Right forelimb (tissue), 1 donor: ENCODE measurements at places on chromosomes 11 and 22.

DNA sequence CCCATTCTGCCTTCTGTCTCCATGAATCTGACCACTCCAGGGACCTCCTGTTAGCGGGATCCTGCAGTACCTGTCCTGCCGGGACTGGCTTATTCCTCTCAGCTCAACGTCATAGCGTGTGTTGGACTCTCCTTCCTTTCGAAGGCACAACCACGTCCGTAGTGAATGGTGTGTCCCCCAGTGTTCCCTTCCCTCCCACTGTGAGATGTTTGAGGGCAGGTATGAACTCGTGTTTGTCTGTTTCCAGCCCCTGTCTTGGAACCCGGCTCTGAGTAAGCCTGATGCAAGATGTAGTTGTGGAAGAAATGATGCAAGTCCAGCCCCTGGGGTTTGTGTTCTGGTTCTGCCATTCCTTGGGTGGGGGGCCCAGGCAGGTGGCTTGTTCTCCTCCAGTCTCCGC lies 10.5 kb upstream of the MYEOV start:
- DNase-seq = no peak

DNA sequence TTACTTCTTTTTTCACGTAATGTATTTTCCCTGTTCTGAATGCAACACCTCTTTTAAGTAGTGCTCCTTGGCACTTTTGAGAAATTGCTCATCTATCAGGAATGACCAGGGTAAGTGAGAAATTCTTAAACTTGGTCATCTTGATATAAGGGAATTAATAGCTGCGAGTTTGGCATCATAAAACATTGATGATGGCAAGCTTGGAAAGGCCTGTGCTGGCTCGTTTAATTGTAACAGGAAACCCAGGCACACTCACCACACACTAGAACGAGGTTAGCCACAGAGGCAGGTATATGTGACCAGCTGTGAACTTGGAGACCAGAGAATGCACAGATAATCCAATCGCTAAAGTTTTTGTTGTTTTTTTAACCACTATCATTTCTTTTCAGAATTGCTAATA lies 24.3 kb downstream of the FAM118A start:
- DNase-seq = no peak

- peak; percentile 93 for DNase-seq
These were observed 16.1 kb downstream of the TSKU start for GRCh38 chr11:76799066-76799804.

DNA sequence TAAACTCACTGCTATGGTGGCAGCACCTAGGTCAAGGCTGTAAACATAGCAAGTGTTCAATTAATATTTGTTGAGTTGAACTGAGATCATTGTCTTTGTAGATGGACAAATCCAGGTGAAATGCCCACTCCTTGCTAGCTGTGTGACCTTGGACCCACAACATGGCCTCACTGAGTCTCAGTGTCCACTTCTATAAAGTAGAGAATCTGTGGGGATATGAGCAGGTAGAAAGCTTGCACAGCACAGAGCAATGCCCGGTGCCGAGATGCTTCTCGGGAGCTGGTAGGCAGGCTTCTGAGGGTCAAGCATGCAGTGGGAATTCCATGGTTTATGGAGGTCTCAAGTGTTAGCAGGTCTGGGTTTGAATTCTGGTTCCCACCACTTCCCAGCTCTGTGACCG lies 97.9 kb upstream of the SYT13 start:
- no peak for DNase-seq

GRCh38 chr11:120123946-120124345 lies 14.0 kb downstream of the TRIM29 start:
- DNase-seq = no peak

GRCh38 chr11:78223320-78223954 lies 34.7 kb downstream of the USP35 start:
- DNase-seq = no peak

DNA sequence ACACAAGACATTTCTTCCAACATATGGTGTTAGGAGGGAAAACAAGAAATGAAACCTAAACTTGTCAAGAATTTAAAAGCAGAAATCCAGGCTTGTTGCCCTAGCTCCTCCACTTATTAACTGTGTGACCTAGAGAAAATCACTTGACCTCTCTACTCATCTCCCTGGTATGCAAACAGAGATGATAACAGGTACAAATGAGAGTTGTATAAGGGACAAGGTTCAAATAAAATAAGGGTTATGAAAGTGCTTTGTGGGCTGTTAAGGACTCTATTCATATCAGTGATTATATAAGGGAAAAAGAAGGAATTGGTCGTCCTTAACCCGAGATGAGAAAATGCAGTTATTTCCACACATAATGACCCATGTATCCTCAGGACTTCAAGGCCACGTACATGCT lies 372.7 kb upstream of the TENM4 start:
- DNase-seq = no peak

DNA sequence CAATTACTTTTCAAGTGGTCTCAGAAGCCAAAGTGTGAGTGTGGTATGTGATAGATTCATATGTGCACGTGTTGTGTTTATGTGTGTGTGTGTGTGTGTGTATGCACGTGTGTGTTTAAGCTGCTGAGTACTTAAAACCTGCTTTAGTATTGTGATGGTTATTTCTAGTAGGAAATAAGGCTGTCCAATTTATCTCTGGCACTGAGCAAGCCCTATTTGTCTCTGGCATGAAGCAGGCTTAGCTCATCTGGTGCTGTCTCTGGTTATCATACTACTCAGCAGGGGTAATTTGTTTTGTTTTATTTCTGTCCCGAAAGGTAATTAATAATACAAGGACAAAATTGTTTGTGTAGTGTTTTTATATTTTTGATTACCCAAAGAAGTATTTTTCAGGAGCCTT lies 333.7 kb downstream of the FAT3 start:
- no peak for DNase-seq

DNA sequence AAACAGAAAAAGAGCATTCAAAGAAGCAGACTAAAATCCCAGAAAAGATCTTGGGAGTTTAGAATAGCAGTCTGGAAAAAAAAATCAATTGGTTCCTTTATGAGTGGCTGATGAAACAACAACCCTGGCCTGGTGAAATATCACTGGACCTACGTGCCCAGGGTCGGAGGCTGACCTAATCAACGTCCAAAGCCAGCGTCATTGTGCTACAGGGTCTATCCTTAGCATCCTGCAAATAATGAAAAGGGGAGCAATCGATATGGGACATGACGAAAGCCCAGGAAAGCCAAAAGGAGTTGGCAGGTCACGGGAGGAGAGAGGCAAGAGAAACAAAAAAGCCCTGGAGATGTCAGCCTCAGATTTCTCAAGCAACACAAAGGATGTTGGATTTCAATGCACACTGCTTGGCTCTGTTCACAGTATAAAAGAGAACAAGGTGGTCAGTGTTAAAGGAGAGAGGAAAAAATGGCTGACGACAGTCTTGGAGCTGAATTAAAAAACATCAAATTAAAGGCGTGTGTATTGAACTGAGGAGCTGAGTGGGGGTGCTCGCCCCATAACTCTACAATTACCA lies 148.8 kb downstream of the BLID start:
- DNase-seq = no peak

GRCh38 chr22:29916007-29916544 lies 33.1 kb downstream of the MTMR3 start:
- DNase-seq = no peak

GRCh38 chr11:79232346-79232745 lies 208.5 kb downstream of the TENM4 start:
- DNase-seq = no peak

DNA sequence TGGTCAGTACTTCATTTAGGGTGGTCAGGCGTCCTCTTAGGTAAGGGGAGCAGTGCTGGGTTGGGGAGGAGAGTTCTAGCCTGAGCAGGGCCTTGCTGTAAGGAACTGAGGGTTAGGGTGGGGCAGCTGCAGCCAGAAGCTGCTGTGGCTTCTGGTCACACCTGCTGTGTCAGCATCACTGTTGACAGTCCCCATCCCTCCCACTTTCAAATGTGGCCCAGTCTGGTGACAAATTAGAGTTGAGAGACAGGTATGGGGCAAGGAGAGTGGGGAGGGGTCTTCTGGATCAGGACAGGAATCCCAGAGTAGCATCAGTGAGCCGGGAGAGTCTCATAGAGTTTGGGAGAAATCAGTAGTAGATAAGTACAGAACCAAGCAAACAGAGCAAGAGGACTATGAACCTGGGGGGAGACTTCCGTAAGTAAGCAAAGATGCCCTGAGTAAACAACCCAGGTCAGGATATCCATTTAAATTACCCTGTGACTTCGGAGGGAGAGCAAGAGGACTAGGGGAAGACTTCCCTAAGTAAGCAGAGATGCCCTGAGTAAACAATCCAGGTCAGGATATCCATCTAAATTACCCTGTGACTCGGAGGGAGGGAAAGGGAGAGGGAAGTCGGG lies 53.7 kb downstream of the PPP6R2 start:
- no peak for DNase-seq

DNA sequence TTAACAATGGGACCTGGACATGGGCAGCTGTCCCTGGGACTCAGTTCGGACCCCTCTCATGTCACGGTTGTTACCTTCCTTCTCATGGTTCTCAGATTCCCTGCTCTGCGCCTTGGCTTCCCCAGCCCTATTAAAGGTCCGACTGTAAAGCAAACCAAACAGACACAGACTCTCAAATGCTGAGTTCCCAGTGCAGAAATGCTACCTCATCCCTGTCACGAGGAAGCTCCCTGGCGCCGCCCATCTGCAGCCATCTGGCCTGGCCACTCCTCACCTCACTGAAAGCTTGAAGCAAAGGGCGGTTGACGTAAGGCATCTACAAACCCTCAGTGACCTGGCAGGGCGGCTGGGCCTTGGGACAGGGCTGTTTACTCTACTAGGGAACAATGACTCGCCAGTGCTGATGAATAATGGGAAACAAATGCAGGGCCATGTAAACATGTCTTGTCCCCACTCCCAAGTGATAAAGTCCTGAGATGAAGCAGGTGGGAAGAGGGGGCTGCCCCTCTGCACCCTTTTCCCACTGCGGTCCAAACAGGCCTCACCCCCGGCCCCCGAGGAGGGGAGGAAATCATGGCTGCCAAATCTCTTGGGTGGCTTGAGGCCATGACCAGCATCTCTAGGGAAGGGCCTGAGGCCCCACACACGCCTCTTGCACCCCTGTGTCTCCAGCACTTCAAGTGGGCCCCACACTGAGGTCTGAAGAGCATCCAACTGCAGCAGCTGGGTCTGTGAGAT lies 49.3 kb downstream of the SCUBE1 start:
- DNase-seq = no peak

DNA sequence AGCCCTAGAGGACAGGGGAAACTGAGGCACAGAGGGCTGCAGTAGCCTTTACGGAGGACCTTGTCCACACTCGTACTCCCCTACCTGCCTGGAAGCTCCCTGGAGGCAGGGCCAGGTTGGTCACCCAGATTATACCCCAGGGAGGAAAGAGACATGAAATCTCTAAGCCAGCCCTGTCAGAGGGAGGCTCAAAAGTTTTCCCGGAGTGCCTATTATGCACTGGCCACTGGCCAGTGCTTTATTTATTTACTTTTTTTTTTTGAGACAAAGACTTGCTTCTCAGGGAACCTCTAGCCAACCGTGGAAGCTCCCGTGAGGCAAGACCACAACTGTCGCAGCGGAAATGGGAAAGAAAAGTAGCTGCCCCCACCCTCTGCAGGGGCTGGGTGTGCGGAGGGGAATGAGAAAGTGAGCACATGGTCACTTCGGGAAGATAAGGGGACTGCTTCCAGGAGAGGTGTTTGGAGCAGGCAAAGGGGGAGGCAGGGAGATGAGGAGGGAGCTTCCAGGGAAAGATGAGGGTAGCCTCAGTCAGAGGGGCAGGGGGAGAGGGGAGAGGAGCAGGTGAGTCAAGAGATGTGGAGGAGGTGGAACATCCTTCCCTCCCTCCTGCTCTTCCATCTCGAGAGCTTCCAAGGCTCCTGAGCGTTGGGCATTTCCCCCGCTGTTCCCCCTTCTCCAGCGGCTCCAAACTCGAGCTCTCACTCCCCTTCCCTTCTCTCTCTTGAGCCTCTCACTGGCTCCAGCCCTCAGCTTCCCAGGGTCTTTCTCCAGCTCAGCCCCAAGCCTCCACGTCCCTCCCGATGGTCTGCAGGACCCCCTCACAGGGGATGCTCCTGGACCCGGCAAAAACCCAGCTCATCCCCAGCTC lies 4.3 kb downstream of the IL2RB start:
- no peak for DNase-seq

DNA sequence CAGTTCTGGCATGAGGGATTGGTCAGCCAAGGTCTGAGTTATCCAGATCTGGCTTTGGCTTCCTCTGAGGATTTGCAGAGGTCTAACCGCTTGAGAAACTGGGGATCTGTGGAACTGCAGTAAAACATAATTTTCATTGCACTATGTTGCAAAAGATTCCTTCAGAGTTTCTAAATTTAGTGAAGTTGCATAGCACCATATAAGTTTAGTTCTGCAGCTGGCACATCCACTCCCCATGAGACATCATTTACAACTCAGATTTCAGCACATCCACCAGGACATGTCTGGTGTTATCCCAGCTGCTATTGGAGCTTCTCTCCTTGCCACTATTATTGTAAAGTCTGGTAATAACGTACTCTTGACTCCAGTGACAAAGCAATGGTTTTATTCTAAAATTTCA lies 181.5 kb downstream of the CWF19L2 start:
- no peak for DNase-seq

DNA sequence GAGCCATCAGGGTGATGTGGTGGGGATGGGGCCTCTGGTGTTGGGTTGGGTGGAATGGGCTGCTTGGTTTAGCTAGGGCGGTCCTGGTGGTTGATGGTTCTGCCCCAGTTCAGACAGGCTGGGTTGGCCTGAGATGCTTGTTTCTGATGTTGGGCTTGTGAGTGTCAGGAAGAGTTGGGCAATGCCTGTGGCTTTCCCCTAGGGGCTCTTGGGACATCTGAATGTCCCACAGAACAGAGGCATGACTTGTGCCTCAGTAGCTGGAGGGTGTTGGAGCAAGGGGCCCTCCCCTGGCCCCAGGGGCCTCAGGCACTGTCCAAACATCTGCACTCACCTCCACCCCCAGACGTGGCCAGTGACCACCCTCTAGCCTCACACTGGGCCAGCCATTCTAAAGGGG lies 14.0 kb upstream of the CTSD start:
- DNase-seq = no peak

DNA sequence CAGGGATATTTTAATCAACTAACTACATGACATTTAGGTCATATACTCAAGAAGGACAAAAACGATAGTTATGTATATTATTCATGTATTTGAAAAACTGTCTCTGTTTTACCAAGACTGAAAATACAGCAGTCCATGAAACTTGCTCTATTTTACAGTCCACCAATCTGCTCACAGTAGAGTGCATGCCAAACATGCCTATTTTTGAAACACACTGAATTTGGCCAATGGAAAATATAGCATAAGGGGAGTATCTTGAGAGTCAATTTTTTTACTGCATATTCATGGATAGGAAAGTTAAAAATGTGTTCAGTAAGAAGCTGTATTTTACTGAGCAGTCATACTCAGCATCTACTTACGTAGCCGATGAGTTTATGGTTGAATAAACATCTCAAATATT lies 621.2 kb upstream of the CHORDC1 start:
- no peak for DNase-seq

GRCh38 chr22:24760708-24761306 lies 13.7 kb downstream of the PIWIL3 start:
- DNase-seq = no peak

DNA sequence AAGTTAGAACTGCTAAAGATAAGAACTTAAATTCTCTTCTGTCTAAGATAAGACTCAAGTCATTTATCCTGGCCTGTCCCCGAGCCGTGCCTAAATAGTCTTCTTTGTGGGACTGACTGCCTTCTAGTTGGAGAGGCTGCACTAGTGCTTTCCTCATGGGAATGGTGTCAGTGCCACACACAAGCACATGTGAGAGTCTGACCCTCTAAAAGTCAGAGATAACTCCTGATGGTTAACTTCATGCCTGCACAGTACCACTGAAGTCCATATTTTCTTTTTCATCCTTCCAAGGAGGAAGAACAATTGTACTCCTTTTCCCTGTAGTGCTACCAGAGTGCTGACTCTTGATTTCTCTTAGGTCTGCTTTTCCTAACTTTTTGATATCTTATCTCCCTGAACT lies 309.7 kb downstream of the TMEM135 start:
- no peak for DNase-seq
